ENCODE measurements at places on chromosomes 7 and 10. TPM values are rescaled to one million over a fixed set of nuclear protein-coding genes. Genes with fewer than 3 reads are reported as not detected.

Gene XRCC2
- 0.24 TPM for total RNA-seq

Gene ZCWPW1
- total RNA-seq: 3.4 TPM

Gene TEX36
- not detected for total RNA-seq

Gene ASNS
- 14.3 TPM for total RNA-seq

Gene LRRC4
- total RNA-seq: 3.7 TPM

Gene SPDYE9
- total RNA-seq: not detected

DNA sequence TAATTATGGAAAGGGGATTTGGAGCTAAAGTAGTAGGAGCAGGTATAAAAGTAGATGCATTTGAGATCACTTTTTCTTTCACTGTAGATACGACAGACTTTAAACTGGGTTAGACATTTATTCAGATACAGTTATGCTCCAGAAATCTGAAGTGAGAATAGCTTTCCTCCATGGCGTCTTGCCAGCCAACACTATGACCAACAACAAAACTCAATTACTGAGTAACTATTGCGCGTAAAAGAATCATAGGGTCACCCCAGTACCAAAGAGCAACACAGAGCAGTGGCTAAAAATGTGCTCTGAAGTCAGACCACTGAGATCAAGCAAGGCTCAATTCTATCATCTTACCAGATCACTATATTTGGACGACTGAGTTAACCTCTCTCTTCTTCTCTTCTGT is 262.5 kb upstream of the SORCS1 start:
- DNase-seq: no peak

DNA sequence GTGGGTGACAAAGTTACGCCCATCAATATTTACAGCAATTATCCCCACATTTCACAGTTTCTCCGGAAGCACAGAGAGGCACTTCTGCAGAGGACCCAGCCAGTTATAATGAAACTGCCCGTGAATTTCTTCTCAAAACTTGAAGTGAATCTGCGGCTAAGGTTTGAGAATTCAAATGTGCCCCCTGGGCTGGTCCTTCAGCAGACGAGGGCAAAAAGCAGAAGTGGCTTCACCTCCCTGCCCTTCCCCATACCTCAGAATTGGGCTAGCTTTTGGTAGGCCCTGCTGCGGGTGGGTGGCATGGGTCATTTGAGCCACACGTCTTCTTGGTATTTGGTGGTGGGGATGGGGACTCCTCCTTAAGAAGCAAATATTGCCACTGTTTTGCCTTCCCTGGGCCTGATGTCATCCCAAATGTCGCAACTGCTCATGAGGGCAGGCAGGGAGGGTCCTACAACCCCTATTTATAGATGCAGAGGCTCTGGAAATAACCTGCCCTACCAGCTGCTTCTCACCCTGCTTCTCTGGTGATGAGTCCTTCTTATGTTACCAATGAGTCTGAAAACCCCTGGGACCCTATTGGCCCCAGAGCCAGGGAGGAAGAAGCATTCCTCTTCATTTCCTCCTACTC is 16.6 kb upstream of the WDFY4 start:
- no peak for DNase-seq

- DNase-seq: no peak
Measured at GRCh38 chr7:111091593-111092358, 849 bp downstream of the LRRN3 start.

GRCh38 chr7:102261451-102261850 is 25.2 kb upstream of the SH2B2 start:
- DNase-seq: no peak

DNA sequence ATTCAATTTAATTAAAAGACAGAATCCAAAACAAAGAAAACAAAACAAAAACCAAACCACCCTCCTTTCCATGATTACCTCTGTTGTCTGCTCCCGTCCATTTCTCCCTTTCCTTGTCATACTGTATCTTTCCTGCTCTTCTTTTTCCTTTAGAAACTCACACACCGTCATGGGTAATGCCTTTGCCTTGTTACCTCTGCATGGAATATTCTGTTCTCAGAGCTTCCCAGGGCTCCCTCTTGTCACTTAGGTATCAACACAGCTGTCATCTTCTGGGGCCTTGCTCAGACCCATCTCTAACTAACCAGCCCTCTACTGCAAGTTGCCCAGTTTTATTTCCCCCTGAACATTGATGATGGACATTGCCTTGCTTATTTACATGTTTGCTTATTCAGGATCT is 30.2 kb upstream of the GIMAP8 start:
- no peak for DNase-seq

DNA sequence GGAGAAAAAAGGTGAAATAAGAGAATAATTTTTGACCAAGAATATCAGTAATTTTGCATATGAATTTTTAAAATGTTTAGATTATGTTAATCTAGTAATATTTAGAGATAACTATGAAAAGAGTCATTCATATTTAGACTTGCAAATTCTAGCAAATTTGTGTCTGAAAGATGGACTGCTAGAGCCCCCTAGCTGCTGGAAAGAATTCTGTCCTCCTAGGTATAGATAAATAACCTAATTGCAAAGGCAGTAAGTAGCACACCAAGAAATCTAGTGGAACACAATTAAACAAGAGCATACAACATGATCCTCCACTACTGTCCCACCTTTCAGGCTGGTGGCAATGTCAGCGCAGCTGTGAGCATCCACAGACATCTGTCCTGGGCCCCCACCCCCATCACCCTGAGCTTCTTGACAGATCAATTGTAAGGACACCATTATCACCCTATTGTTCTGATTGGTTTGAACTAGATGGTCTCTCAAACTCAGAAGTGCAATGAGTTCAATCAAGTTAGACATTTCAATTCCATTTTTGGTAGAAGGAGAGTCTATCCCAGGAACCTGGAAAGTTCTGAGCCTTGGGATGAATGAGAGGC is 15.0 kb upstream of the GFRA1 start:
- no peak for DNase-seq

- DNase-seq: no peak
Measured at GRCh38 chr7:129698516-129699418, 87.2 kb downstream of the NRF1 start.

DNA sequence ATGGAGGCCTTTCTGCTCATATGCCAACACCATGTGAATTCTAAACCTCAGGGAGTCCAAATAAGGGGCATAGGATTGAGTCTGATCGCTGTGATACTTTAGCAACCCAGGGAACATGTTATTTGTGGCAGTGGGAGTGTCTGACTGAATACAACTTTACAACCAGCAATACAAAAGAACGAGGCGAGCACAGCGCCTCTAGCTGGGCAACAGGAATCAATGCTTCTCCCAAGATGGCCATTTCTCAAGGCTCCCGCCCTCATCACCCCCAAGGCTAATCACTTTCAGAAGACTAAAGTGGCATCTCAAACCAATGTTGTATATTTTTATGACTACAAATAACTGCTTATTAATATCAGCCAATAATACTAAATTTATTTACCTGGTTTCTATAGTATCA is 28.1 kb downstream of the YWHAG start:
- DNase-seq: no peak

DNA sequence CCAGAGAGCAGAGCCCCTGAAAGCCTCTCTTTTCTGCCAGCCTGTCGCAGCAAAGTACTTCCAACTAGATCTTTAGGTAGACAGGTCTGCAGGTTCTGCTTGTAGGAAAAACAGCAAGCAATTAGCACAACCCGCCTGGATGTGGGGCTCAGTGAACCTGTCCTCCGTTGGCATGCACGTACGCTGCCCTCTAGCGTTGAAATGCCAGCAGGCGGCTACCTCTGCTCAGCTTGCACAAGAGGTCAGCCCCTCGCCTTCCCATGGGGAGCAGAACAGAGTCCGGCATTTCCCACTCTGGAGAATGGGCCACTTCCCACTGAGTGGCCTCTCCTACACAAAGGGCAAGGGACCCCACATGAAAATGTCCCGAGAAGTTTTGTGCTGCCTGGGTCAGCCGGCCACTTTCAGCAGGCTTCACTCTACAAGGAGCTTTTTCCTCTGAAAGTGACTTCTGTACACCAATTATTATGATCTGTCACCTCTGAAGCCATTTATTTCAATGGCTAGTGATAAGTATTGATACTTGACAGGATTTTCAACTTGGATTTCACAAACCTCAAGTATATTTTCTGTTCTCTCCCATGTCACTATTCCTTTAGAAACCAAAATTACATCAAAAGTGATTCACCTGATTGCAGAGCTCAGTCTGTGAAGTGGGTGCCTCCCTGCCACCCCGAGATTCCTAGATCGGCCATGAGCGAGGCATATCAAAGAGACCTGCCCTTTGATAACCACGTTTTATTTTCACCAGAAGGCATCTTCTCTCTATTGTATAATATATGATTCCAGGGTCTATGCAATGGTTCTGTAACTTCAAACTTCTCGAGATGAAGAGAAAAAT is 56.7 kb downstream of the JCAD start:
- peak; percentile 85 for DNase-seq

DNA sequence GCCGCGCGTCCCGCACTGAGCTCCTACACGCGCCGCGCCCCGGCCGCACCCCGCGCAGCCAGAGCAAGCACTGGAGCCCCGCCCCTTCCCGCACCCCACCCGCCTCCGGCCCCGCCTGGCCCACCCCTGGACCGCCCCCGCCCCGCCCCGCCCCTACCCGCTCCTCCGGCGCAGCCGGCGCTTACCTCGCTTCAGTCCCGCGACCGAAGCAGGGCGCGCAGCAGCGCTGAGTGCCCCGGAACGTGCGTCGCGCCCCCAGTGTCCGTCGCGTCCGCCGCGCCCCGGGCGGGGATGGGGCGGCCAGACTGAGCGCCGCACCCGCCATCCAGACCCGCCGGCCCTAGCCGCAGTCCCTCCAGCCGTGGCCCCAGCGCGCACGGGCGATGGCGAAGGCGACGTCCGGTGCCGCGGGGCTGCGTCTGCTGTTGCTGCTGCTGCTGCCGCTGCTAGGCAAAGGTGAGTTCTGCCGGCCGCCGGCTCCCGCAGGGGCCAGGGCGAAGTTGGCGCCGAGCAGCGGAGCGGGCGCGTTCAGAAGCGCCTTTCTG is at the start of gene RET:
Gene RET, plus strand, starts transcription at position 194 of the 545 bp plus-strand sequence. Its CDS starts 190 bp downstream, at position 384.
- DNase-seq: no peak

- no peak for DNase-seq
Measured at GRCh38 chr7:1240517-1241257, 8.0 kb downstream of the UNCX start.

DNA sequence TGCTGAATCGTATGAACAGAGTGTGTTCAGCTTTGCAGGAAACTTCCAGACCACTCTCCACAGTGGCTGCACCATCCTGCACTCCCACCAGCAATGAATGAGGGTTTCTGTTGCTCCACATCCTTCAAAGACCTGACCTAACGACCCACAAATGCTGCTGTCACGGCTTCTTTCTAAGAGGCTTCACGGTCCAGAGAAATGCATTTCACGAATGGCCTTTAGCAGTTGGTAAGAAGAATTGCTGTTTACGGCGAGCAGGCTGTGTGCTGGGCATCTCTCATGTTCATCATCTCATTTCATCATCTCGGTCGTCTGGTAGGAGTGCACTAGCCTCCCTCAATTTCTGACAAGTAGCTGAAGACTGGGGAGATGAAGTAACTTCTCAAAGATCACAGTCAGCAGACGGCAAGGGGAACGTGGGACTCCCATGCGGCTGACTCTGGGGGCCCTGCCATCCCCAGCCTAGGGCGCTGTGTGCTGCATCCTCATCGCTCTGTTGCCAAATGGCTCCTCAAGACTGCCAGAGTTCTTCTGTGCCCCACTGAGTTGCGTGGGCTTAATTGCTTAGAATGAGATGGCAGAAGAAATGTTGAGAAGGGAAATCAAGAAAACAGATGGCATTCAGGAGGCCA is 72.9 kb downstream of the ADARB2 start:
- DNase-seq: no peak

DNA sequence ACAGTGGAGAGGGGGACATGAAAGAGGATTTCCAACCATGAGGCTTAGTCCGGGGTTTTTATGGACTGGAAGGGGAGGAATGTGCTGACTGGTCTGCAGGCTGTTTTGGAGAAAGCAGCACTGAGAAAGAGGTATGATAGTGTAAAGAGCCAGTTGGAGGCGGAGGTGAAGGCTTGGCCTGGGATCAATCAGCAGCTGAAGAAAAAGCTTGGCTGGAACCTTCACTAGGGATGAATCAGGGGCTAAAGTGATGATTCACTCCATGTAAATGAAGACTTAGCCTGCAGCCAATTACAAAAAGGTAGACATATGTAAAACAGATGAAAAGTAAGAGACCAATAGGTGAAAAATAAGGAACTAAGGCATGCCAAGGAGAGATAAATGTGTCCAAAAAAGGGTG is 1382.6 kb downstream of the GATA3 start:
- DNase-seq: no peak

DNA sequence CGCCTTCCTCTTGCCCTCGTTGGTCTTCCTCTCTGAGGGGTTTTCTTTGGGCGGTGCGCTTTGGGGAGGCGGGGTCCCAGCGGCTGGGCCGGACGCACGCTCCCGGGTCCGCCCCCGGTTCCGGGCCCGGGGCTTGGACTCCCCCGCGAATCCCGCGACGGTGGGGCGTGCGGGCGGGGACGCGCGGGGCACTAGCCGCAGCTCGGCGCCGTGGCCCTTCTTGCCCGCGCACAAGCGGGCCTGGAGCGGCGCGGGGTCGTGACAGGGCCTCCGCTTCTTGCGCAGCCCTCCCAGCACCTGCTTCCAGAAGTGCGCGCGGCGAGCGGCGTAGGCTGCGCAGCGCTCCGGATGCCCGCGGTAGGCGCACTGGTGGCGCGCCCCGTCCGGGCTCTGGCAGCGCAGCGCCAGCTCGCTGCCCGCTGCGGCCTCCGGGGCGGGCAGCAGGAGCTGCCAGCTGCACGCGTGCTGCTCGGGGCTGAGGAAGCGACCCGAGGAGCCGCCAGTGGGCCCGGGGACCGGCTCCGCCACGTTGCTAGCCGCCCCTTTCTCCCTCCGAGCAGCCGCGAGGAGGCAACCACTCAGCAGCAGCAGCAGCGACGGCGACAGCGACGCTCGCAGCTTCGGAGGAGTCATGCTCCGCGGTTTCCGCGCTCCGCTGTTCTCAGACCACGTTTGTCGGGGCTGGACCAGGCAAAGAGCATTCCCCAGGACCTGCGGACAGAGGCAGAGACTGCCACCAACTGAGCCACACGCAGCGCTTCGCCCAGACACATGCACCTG is 759 bp downstream of the FGFBP3 start:
- peak; percentile 88 for DNase-seq

Data from cardiac septum (tissue), 1 donor.